ENCODE measurements at places on chromosomes 2 and 18. TPM values are rescaled to one million over a fixed set of nuclear protein-coding genes. Genes with fewer than 3 reads are reported as not detected.

DNA sequence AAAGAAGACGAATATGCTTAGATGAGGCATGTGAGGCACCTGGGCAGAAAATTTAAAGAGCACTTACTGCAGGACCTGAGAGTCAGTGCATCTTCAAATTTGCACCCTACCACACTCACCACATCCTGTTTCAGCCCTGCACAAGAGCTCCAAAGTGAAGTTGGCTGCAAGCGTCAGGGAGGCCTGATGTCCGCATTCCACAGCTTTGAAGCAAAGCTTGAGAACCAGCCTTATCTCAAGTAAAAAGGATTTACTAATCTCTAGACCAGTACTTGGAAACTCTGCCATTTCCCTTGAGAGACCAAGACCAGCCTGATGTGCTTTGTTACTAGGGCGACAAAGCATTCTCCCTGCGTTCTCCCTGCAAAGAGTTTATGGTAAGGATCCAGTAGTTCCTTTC is 3.4 kb upstream of the ASNSD1 start:
- no peak for DNase-seq

GRCh38 chr2:129829588-129829987 is 149.9 kb upstream of the RAB6C start:
- DNase-seq = no peak

DNA sequence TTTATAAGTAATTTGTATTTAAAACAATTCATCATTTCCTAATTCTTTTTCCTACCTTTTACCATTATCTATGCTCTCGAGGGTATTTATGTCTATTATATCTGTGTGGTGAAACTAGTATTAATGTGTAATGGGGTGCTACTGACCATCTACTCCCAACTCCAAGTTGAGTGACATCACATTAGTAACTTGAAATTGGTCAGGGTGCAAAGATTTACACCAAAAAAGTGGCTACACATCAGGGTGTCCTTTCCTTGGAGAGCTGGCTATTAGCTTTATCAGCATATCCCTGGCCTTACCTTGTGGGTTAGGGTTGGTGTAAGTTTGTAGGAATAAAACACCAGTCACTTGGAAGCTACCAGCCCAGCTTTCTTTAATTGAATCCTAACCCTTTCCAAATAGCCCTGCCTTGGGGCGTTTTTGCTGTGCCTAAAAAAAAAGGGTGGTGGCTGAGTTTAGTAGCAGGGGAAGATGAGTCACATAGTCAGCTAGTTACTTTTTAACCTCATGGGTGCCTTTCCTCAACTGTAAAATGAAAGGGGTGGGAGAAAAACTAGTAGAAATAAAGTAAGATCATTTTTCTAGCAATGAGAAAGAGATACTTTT is 14.0 kb downstream of the ANXA4 start:
- DNase-seq = no peak

DNA sequence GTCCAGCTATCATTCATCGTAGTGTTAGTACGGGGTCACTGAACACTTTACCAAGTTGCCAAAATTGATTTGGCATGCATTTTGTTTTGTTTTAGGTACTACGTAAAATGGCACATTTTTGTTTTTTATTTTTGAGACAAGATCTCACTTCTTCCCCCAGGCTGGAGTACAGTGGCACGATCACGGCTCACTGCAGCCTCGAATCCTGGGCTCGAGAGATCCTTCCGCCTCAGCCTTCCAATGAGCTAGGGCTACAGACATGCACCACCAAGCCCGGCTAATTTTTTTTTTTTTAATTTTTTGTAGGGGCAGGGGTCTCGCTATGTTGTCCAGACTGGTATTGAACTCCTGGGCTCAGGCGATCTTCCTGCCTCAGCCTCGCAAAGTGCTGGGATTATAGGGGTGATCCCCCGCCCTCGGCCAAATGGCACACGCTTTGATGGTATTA is 786 bp downstream of the TAF1B start:
- no peak for DNase-seq

GRCh38 chr2:29114946-29115609 is at the start of gene CLIP4:
CLIP4 (plus strand) TSS chr2:29115415; CDS start chr2:29121389, 5,974 bp downstream.
- DNase-seq = no peak

- DNase-seq = no peak
These were observed 39.6 kb downstream of the INHBB start for GRCh38 chr2:120385355-120386127.

GRCh38 chr2:45293182-45293581 is 283.9 kb upstream of the SIX2 start:
- DNase-seq = no peak

GRCh38 chr18:33558529-33558928 is 19.5 kb upstream of the ASXL3 start:
- DNase-seq = no peak

DNA sequence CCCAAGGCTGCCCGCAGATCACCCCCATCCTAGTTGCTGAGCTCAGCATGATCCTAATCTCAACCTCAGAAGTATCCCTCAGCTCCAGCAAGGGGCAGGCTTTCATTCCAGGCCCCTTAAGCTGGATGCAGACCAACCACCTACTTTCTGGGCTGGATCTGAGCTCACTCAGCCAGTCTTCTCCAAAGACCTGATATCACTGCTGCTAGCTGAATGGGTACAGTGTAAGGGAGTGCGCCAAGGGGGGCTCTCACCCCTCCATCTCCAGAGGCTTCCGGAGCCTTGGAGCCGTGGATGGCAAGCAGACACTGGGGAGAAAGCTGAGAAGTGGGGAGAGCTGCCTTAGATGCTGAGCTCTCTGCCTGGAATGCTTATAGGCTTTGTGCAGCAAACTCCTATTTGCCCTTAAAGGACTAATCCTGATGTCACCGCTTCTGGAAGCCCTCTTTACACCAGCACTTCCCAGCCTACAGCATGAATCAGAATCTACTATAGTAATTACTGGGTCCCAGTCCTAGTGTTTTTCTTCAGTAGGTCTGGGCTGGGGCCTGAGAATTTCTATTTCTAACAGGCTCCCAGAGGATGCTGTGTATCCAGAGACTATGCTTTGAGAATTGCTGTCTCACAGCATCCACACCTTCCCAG is 31.0 kb downstream of the GYPC start:
- DNase-seq = no peak

GRCh38 chr2:160482673-160483072 is 10.9 kb downstream of the RBMS1 start:
- DNase-seq = no peak

DNA sequence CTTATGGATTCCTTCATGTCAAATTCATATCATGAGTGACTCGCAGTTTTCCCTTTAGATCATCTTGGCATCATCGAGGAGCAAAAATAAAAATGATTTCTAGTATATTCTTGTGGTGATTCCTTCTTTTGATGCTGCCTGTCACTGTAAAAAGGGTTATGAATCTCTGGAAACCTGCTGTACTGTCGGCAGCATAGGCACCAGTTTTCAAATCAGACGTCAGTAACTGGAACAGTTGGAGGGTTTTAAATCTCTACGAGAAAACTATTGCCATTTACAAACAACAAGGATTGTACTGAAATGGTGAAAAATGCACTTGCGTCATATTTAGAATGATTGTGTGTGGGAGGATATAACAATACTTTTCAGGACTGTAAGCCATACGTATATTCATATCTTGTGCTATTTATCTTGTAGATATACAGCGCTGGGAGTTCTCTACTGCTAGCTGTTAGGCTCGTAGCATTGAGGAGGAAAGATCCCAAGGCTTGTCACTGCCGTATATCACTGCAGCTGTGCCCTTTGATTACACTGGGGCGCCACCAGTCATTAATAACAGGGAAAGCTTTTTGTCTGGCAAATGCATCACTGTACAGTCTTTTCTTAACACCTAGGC is 320.7 kb downstream of the MTX2 start:
- DNase-seq = no peak

DNA sequence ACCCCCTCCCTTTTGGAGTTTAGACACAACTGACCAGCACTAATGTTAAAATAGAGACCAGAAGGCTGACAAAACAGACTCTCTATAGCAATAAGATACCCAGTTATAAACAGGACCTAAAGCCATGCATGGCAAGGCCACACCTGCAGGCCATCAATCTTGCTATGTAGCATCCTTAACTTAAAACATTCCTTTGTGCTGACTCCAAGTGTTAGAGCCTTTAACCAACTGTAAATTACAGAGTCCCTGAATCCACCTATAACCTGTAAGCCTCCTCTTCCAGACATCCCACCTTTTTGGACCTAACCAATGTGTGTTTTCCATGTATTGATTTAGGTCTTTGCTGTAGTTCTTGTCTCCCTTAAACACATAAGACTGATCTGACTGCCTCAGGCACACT is 17.9 kb downstream of the ANKMY1 start:
- DNase-seq = no peak

- no peak for DNase-seq
These were observed 49.6 kb downstream of the GALNT14 start for GRCh38 chr2:31088504-31089195.

GRCh38 chr2:164714471-164714870 is 93.2 kb upstream of the GRB14 start:
- no peak for DNase-seq

DNA sequence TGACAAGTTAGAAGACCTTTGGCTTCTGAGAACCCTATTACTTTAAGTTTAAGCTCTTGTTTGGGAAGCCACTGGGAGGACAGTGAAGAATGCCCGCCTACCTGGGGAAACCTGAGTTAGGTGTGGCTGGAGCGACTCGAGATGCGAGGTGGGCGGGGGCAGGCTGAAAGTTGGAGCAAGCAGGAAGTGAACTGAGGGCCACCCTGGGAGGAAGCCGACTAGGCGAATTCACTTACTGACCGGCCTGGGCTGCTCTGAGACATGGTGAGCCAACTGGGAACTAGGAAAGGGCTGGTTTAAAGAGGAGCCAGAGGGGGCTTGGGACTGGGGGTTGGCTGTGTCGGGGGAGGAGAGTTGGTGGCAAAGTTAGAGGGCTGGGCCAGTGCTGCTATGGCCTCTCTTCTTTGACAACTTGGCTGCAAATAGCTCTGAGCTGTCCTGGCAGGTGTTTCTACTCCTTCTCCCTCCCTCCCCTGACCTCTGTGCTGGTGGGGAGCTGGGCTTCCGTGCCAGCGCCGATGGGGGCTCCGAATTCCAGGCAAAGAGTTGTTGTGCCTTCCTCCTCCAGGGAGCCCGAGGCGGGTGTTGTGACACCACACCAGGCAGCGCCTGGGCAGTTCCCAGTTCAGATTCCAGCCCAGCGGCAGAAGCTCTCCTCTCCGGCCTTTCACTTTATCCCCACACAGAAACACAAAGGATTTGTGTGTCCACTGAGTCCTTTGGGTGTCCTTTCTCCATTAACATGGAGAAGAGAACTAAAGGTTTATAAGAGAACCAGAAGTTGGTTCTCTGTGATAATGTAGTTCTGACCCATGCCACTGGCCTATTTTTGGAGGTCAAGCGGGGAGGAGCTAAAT is at the start of gene VAMP8:
TSS of gene VAMP8 (plus strand) at position 201 of the 857 bp plus-strand sequence. CDS start at position 262, 61 bp downstream.
- DNase-seq = peak; percentile 85

- no peak for DNase-seq
These were observed 88.3 kb downstream of the KCNS3 start for GRCh38 chr2:17966798-17967197.

GRCh38 chr2:111972955-111973565 is 74.7 kb downstream of the MERTK start:
- no peak for DNase-seq

DNA sequence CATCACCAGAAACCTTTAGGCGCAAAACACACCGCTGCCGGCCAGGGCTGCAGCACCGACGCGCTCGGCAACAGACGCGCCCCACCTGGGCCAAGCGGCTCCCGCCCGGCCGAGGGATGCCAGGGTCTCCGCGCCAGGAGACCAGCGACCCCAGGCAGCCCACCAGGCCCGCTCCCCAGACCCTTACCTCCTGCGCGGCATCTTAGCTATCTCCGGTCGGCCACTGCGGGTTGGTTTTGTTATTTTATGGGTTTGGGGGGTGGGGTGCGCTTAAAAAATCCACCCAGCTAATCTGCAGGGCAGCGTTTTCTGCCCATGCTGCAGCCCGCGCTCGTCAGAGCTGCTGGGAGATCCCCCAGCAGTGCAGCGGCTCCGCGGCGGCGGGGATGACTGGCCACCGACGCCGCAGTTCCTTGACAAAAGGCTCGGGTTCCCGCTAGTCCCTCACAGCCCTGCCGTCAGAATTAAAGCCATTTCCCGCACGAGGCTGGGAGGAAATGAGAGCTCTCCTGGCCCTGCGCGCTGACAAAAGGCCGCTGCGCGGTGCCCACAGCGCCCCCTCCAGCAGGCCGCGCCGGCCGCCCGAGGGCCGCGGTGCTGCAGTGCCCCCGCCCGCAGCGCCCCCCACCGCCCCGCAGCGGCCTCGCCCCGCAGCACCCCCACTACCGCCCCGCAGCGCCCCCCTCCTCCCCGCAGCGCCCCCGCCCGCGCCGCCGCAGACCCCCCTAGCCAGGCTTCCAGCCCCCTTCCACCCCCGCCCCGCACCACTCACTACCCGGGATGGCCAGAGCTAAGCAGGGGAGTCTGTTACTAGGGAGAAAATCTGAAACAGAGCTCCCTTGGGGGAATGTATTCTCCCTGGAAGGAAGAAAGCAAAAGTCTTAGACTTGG is at the start of gene ADD2:
TSS of gene ADD2 (minus strand) at position 502 of the 891 bp plus-strand sequence. CDS start 61,792 bp downstream, outside the sequence.
- DNase-seq = no peak

DNA sequence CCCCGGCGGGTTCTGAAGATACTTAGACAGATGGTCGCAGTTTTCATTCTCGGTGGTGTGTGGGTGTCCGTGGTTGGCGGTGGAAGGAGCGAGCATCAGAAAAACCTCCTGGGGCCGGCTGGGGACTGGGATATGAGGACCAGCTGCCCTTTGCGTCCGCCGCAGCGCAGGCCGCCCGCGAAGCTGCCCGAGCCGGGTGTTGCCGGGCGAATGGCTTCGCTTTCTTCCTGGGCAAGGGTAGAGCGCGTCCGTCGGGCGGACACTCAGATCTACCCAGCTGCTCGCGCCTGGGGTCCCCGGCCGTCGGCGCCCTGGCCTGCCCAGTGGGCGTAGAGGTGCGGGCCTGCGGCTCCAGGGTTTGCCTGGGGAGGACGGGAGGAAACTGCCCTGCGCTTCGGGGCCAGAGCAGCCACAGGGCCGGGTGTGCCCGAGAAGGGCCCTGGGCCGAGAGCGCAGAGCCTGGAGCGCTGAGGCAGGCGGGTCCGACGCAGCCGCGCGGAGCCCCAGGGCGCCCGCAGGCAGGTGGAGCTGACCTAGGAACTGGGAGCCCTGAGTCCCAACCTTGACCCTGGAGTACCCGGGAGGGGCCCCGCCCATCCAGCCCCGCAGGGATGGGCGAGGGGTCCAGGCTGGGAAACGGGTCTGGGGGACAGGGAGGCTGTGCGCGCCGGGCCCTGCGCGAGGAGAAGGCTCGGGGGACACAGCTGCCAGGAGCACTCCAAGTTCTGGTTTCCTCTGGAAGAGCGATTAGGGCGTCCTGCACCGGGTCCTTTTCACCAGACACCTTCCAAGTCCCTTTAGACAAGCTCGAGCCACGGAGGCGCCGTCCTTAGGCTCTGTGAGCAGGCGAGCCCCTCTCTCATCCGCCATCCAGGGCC is 1.3 kb downstream of the TWIST2 start:
- no peak for DNase-seq

Gene SULT1C3
- 0.66 TPM for total RNA-seq

Gene RESP18
- not detected for total RNA-seq

Gene SLC4A3
- total RNA-seq = 4.6 TPM

Gene KANSL1L
- total RNA-seq = 40.3 TPM

Gene MC5R
- total RNA-seq = not detected

Gene RALBP1
- 91.2 TPM for total RNA-seq

Gene ASXL3
- 0.98 TPM for total RNA-seq

Gene SP140
- 7.9 TPM for total RNA-seq

Gene MFSD2B
- total RNA-seq = not detected

Gene TCF7L1
- total RNA-seq = 5.9 TPM

Gene FNDC4
- 12.4 TPM for total RNA-seq

Gene ST6GAL2
- total RNA-seq = 2.3 TPM

Gene CD207
- total RNA-seq = 0.33 TPM
